ENCODE measurements at places on chromosomes 5 and 9. TPM values are rescaled to one million over a fixed set of nuclear protein-coding genes. Genes with fewer than 3 reads are reported as not detected.
A peak's percentile ranks its signal among the peaks of the same experiment; 100 is the strongest.

- no peak for DNase-seq
- H3K4me1 ChIP-seq = peaks cover 13% of the 10 kb centered on the region
- H3K27me3 ChIP-seq = no peaks in the 10 kb centered on the region
- H3K4me3 ChIP-seq = no peak overlapping the region
Observed at GRCh38 chr9:136234597-136234996, 11.0 kb downstream of the QSOX2 start.

DNA sequence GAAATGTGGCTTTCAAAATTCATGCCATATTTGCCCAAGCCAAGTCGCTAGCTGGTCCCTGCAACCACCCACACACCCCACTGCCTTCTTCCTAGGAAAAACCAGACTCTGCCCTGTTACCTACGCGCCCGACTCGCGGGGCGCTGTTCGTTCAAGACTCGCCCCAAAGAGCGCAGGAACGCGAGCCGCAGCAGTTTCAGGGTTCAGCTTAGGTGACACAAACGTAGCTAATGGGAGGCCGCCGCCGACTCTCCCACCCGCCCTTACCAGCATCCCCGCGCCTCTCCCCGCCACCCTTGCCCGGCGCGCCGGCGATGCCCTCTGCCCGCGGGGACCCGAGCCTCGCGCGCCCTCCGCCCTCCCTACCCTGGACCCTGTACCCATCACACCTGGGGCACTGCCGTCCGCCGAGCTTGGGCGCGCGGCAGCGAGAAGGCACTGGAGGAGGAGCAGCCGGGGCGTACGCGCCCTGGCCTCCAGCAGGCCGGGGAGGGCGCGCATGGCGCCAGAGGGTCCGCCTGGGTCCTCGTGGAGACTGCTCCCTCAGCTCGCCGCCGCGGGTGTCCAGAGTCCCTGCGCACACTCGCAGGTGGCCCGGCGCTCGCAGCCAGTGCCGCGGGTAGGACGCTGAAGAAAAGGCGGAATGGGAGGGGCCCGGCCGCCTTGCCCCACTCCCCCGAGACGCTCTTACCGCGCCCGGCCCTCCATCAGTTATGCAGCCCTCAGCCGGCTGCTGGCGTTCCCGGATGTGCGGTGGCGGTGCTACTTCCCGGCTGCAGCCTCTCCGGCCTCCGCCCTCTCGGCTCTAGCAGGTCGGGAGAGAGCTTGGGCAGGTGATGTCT is at the start of gene EMB:
TSS of gene EMB (minus strand) at position 638 of the 842 bp plus-strand sequence. CDS start at position 501, 137 bp downstream.
- H3K36me3 ChIP-seq = no peaks in the 10 kb centered on the region
- peak within 1 kb of the TSS; percentile 61 for H3K27ac ChIP-seq
- peak; percentile 73 for DNase-seq
- H3K4me3 ChIP-seq = peak within 1 kb of the TSS; percentile 93
- H3K4me1 ChIP-seq = no peaks in the 10 kb centered on the region

Gene UCK1
- total RNA-seq = 36.8 TPM

DNA sequence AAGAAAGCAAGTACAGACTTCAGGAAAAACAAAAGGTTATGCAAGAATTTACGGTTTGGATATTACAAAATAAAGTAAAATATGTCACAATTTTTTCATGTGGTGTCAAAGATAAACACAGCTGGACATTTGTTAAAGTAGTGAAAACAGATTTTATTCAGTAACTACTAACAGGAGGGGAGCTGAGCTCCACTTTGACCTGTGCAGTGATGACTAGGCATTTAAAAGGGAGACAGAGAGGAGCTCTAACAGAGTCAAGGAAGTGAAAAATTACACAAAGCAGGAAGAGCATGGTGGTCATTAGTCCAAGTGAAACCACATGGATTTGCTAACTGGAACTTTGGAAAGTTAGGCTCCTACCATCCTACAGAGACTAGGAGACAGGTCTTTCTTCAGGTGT is 263.6 kb upstream of the PCSK5 start:
- DNase-seq = no peak
- H3K4me1 ChIP-seq = no peaks in the 10 kb centered on the region
- no peaks in the 10 kb centered on the region for H3K36me3 ChIP-seq
- no peak overlapping the region for H3K4me3 ChIP-seq
- H3K27ac ChIP-seq = no peak overlapping the region
- H3K27me3 ChIP-seq = no peaks in the 10 kb centered on the region

Data from type B pancreatic cell (in vitro differentiated cells).